ENCODE measurements at places on chromosomes 11 and 22.

- peak; percentile 3 for DNase-seq
These were observed 667 bp downstream of the DGCR6L start for GRCh38 chr22:20319041-20319744.

GRCh38 chr11:86790867-86791849, 9.2 kb upstream of the PRSS23 start:
- no peak for DNase-seq

DNA sequence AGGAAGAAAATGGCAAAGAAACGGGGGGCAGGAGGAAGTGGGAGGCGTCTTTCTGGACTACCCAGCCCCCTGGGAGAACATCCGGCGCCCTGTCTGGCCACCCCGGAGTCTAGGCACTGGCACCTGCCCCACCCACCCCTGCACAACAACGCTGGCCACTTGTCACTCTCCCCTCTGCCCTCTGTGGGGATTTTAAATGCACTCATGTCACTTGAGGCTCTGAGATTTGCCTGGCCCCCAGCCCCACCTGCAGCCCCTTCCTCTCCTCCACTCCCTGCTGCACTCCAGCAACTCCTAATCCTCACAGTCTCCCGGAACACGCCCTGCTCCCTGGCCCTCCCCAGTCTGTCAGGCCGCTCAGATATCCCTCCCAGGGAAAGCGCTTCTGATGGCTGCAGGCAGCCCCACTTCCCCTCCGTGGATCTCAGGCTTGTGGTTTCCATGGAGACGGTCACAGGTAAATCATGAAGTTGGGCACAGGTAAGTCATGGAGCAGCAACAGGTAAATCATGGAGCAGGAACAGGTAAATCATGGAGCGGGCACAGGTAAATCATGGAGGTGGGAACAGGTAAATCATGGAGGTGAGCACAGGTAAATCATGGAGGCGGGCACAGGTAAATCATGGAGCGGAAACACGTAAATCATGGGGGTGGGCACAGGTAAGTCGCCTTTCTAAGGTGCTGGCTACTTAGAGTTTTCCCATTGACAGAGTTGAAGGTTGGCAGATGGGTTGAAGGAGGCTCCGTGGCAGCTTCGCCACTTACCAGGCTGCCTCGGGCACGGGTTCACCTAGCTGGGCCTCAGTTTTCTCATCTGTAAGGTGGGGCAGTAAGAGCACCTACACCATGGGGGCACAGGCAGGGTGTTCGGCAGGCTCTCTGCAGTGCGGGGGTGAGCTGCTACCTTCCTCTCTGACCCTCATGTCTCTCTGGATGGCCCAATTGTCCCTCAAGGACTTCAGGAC, 79.0 kb upstream of the SHISAL1 start:
- no peak for DNase-seq

DNA sequence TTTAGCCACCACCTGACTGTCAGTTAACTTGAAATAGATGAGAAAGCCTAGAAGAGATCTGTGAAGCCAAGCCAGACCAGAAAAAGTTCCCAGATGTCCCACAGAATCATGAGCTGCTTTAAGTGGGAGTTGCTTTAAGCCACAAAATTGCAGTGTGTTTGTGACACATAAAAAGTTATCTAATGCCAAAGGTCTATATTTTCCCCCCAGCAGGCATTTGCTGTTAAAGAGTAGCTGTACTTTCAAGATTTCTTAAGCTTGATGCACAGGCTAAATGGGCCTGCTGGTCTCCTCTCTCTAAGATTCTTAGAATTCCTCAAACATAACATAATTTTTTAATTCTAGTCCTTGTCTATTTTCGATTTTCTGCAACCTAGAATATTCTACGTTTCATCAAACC, 825.7 kb downstream of the FAM181B start:
- no peak for DNase-seq

GRCh38 chr11:87265979-87266378, 228.2 kb downstream of the TMEM135 start:
- no peak for DNase-seq

DNA sequence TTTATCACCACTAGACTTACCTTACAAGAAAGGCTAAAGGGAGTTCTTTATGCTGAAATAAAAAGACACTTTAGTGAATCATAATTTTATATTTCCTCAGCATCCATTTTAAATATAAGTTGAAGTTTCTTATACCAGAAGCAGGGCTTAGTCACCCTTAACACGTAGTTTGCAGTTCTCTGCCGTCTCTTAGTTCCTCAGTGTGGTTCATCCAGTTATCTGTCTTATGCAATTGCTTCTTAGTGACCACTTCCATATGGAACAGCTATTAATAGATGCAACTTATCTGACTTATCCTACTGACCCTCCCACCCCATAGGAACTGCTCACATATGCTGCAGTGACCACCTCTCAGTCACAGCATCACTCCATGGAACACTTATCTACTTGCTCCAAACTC, 11.7 kb upstream of the SLC36A4 start:
- DNase-seq = no peak

GRCh38 chr11:44286268-44286880, 23.6 kb downstream of the ALX4 start:
- DNase-seq = peak; percentile 58

GRCh38 chr11:9858218-9858617, 194.3 kb downstream of the SWAP70 start:
- DNase-seq = no peak

DNA sequence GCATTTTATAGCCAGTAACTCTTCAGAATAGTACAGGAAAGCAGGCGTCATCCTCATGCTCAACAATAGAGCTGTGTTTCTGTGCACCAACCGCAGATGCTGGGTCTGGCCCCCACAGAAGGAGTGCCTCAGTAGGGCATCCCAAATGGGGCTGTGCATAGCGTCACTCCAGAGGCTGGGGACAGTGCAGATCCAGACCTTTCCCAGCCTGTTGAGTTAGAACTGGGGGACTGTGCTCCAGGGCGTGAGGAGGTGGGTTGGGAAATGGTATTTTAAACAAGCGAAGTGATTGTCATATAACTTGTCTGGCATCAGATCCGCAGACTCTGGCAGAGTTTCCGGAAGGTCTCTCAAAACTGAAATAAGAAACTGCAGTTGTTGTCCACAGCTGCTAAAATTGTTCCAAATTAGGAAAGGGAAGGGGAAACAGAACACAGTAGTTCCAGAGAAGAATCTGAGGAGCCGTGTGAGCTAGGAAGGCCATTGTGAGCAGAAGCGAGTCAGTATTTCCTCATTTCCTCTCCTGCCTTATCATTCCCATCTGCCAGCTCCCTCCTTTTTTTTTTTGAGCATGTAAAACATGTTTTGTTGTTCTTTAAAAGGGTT, 52.2 kb downstream of the JAM3 start:
- DNase-seq = no peak

DNA sequence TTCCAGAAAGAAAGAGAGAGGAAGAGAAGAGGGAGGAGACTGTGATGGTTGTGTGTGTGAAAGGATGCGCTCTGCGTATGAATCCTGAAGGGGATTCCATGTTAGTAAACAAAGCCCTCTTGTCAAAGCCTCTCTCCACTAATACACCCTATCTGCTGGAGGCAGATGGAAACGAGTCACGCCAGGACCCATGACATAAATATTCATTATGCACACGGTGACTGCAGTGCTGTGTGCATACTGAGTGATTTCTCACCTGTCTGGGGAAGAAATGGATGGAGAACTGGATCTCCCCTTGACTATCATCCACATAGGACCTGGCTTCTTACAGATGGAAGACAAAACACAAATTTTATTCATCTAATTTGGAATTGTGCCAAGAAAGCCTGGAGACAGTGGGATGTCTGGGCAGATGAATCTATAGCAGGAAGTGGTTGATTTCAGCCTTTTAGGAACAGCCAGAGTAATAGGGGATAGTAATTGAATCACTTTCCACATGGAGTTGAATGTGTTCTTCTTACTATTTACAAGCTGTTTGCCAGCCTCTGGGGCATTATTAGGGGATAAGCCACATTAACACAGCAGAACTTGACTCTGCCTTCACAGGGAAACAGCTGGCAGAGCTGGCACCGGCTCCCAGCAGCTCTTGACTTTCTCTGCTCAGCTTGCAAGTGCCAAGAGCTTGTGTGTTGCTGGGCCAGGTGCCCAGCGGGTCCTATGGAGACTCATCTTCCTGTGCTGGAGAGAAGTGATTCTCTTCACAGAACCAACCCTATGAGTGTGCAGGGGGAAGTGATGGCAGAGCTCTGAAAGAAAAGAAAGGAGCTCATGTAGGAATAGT, 9.0 kb downstream of the MTNR1B start:
- DNase-seq = no peak

DNA sequence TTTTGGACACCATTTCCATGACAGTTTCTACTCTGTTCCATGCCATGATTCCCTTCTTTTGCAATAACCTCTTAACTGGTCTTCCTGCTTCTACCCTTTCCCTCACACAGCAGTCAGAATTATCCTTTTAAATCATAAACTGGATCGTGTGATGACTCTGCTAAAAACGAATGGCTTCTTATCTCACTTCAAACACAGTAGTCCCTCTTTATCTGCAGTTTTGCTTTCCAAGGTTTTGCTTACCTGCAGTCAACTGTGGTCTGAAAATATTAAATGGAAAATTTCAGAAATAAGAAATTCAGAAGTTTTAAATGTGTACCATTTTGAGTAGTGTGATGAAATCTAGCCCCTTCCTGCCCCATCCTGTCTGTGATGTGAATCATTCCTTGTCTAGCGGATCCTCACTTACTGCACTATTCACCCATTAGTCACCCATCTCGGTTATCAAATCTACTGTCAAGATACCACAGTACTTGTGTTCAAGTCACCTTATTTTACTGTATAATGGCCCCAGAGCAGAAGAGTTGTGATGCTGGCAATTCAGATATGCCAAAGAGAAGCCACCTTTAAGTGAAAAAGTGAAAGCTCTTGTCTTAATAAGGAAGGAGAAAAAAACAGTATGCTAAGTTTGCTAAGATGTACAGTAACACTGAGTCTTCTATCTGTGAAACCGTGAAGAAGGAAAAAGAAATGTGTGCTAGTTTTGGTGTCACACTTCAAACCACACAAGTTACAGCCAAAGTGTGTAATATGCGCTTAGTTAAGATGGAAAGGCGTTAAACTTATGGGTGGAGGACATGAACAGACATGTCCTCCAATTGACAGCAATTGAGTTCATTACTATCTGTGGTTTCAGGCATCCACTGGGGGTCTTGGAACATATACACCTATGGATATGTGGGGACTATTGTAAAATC, 283.0 kb downstream of the DDX10 start:
- DNase-seq = no peak

- no peak for DNase-seq
These were observed 5.8 kb downstream of the UBE2L3 start for GRCh38 chr22:21573293-21573734.

- DNase-seq = no peak
These were observed 470.9 kb upstream of the API5 start for GRCh38 chr11:42840860-42841259.

DNA sequence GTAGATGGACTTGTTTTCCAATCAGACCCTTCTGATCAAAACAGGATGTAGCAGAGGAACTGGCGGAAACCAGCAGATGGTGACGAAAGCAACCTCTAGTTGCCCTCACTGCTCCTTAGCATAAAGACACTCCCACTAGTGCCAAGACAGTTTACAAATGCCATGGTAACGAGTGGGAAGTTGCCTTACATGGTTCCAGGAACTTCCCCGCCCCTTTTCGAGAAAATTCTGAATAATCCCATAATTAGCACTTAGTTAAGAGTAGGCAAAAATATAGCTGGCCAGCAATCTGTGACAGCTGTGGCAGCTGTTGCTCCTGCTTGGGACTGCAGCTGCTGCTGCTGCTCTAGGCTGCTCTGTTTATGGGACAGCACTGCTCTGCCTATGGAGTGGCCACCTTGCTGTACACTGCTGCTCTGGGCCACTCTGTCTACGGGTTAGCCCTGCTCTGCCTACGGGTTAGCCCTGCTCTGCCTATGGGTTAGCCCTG, 33.4 kb upstream of the SORL1 start:
- DNase-seq = no peak

DNA sequence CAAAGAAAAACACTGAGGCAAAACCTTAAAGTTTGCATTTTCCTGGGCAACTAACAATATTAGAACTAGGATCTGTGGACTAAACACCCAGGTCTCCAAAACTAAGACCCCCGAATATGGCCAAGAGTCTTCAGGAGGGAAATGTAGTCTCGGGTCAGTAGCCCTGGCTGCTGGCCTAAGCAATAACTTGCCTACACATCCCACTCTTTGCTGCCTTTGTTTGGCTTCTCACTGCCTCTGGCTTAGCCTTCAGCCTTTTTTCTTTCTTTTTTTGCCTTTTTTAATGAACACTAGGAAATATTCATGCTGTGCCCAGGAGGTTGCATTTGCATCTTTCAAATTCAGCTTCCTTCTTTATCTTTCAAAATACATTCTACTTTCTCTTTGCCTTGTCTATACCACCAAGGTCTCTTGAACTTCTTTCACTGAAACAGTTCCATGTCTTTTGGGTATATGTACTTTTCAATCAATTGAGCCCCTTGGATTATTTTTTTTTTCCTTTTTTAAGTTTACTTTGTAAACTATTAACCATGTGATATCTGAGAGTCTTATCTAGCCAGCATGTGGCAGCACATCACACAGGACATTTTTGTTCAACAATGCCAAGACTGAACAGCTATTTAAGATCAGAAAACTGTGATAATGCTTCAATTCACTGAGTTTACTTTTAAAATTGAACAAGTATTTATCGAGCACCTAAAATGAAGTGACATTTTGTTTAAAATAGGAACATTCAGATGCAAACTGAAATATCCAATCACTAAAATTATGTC, 165.0 kb upstream of the TRPC6 start:
- DNase-seq = no peak

GRCh38 chr11:20451568-20451967, 64.1 kb downstream of the PRMT3 start:
- DNase-seq = no peak

DNA sequence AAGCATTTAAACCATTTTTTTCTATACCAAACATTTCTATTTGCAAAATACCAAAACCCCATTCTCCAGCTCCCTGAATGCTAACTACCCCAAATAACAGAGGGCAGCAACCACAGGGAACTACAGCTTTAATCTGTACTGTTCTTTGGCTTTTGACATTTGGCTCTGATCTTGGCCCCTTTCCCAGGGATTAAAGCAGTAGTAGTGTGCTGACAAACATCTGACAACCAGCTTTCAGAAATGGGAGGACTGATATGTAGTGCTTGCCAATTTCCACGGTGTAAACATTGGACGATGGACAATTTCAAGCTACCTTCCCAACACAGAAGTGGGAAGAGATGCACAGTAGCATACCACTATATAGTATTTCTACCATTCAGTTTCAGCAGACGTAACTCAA, 88.4 kb upstream of the TEAD1 start:
- DNase-seq = no peak

DNA sequence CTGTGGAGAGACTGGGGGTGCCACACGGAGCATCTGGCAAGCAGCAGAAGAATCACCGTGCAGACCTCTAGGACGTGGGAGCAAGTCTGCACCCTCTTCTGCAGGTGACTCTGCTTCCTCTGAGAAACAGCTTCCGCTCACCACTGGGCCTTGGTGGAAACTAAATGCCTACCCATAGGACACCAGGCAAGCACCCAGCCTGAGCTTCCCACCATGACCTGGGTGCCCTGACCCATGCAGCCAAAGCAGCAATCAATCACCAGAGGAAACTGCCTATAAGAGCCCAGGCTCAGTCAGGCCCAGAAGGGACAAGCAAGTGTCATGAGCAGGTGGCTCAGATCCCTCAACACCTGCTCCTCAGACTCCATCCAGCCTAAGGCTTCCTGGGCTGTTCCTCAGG, 63.4 kb downstream of the IGLL5 start:
- DNase-seq = no peak

All from LoVo (cell line).